ENCODE measurements at places on chromosomes 1 and 21.

GRCh38 chr1:13809461-13810159, 109.6 kb downstream of the PRDM2 start:
- DNase-seq: no peak

- DNase-seq: no peak
Observed at GRCh38 chr1:91821126-91821868, 64.7 kb downstream of the TGFBR3 start.

GRCh38 chr1:235865565-235866204, 1.0 kb downstream of the LYST start:
- DNase-seq: no peak

GRCh38 chr1:222042120-222042519, 300.2 kb upstream of the DUSP10 start:
- DNase-seq: no peak

- no peak for DNase-seq
Observed at GRCh38 chr1:22959545-22960360, 12.9 kb downstream of the LACTBL1 start.

GRCh38 chr1:10031461-10031860, 1.3 kb upstream of the UBE4B start:
- DNase-seq: no peak

DNA sequence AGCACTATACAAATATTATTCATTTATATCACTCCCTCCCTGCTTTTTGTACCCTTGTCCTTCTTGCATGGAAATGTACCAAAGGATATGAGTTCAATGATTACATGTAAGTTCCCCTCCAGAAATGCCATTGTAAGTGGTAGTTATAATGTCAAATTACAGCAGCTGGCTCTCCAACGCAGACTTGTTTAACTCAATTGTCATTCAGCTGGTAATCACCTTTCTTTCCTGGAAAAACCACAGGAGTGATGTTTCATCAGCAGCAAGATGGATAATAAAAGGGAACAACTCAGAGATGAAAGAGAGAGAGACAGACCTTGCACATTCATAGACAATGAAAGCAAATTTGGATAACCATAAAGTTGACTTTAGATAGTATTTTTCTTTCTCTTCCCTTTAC, 578.6 kb upstream of the PBX1 start:
- DNase-seq: no peak

- DNase-seq: no peak
Observed at GRCh38 chr21:34935452-34935851, 113.7 kb downstream of the RUNX1 start.

DNA sequence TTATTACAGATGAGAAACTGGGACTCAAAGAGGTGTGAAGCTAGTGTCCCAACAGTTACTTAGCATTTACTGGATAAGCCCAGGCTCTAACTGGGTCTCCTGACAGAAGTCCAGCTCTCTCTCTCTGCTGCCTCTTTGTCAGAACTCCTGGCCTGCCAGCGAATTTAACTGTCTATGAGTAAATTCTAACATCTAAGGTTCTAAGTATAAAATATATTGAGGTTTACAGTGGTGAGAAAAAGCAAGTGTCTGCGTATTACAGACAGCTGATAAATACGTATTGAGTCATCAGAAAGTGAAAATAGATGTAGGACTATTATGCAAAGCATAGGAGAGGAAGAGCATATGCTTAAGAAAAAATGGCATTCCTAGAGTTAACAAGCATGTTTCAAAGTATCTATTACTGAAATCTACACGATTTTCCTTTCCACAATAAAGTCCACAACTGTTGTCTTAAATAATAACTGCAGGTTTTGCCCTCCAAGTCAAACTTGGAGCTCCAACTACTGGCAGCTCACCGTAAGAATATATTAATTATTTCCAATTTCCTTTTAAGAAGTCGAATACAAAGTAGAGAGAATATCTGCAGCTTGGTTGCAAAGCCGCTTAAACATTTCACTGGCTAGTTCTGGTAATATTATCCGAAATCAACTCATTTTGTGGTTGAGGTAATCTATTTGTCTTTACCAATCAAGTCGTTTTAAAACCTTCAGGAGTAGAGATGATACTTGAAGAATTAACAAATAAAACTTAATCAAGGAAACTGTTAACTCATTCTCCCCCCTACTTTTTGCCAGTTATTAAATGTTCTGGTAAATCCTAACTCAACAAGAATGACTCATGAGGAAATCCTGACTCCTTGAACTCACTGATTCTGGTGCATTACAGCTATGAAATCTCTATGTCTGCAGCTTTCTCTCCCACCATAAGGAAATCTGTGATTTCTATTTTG, 1.4 kb upstream of the RGS2 start:
- no peak for DNase-seq

DNA sequence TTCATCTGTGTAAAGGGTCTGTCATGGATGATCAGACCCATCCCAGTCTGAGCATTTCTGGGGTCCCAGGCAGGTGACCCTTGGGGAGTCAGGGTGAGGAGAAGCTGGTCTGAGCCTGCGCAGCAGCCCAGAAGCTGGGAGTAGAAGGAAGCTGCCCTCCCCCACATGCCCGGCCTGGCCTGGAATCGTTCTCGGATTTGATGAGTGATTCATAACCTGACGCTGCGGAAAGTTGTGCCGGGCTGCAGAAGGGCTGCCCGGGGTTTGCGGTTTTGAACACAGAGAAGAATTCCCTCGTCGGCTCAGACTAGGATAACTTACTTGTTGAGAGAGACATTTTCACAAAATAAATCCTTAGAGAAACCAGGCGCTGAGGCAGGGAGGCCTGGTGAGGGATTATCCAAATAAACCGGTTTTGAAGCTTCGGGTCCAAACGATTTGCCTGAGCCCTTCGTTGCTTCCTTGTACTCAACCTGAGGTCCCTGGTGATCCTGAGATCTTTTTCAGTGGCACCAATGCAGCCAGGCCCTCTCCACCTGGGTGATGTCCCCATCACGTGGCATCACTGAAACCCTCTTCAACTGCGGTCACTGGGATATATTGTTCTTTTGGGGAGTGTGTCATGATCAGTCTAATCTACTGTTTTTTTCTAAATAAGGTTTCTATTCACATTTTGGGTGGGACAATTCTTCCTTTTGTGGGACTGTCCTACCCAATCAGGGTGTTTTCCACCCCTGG, 29.2 kb downstream of the EPHB2 start:
- DNase-seq: no peak

GRCh38 chr1:219797683-219798082, 130.7 kb downstream of the SLC30A10 start:
- DNase-seq: no peak

GRCh38 chr1:5907386-5907785, 84.8 kb downstream of the NPHP4 start:
- no peak for DNase-seq

GRCh38 chr1:147665521-147665920, 4.8 kb downstream of the ACP6 start:
- no peak for DNase-seq

GRCh38 chr1:225480825-225481434, 53.1 kb upstream of the LBR start:
- DNase-seq: no peak

DNA sequence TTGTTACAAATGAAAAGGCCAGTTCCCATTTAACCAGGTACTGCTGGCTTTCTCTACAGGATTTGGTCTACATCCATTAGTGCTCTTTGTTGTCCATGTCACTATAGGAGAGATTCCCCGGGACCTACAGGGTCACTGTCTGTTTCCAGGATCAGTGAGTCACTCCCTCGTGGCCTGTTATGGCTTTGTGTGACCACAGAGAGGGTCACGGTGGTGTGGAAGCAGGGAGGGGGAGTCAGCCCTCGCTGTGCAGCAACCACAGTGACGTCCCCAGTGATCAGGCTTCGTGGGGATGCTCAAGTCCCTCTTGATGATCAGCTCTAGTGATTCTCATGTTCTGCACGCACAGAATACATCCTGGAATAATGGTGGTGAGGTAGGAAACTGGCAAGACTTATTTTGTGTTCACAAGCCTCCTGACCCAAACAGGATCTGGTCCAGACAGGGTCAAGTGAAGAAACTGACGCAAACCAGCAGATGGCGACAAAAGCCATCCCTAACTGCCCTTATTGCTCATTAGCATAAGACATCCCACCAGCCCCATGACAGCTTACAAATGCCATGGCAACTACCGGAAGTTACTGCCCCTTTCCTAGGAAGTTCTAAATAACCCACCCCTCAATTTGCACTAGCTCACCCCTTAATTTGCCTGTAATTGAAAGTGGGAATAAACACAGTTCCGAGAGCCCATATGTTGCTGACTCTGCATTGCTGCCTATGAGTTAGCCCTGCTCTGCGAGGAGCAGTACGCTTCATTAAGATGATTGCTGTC, 98.5 kb downstream of the DISC1 start:
- no peak for DNase-seq

- DNase-seq: no peak
Observed at GRCh38 chr21:29827236-29827635, 112.6 kb downstream of the GRIK1 start.

DNA sequence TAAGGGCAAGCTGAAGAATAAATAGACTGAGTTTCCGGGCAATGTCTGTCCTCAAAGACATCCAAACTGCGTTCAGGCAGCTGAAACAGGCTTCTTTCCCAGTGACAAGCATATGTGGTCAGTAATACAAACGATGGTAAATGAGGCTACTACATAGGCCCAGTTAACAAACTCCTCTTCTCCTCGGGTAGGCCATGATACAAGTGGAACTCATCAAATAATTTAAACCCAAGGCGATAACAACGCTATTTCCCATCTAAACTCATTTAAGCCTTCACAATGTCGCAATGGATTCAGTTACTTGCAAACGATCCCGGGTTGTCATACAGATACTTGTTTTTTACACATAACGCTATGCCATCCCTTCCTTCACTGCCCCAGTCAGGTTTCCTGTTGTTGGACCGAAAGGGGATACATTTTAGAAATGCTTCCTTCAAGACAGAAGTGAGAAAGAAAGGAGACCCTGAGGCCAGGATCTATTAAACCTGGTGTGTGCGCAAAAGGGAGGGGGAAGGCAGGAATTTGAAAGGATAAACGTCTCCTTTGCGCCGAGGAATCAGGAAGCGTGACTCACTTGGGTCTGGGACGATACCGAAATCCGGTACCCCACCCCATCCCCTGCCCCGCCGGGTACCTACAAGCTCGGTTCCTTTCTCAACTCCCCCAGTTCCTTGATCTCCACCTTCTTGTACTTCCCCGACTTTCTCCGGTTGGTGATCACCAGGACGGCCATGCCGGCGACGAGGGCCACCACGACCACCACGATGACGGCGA, 1.3 kb downstream of the TACSTD2 start:
- no peak for DNase-seq

DNA sequence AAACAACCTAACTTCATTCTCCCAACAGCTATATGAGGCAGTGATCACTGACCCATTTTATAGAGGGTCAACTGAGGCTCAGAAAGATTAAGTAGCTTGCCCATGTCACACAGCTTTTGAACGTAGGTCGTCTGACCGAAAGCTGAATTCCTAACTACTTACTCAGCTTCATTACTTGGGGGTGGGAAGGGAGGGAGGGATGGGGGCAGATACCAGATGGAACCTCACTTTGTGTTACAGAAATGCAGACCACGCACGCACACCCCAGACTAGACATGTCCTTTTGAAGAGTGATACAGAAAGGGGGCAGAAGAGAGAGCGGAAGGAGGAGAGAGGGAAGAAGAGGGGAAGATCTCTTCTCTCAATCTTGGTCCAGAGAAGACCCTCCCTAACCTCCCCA, 2.3 kb downstream of the ADGRB2 start:
- no peak for DNase-seq

GRCh38 chr1:14094611-14095400, 394.8 kb downstream of the PRDM2 start:
- DNase-seq: no peak

- no peak for DNase-seq
Observed at GRCh38 chr1:193025218-193025617, 33.9 kb downstream of the UCHL5 start.

GRCh38 chr1:146031476-146031875, 9.9 kb upstream of the HJV start:
- no peak for DNase-seq

DNA sequence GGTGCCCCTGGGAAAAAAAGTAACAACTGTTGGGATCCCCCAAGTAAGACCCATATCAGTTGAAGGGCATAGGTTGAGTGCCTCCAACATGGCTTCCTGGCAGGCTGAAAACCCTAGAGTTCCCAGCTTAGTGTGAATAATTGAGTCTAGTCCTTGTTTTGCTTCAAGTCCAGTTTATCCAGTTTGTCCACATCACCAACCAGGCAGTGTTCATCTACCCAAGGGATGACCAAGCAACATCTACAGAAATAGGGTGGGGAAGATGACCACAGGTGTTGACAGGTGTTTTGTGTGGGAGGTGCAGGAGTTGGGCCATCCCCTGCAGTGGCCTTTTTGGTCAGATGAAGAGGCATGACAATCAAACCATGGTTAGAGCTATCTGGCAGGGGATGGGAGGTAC, 54.3 kb upstream of the ERO1B start:
- DNase-seq: no peak

Data from activated T-cell treated with anti-CD3 and anti-CD28 coated beads, Interleukin-2, amount 50 U/mL, for 4 hours (primary cell).